ENCODE measurements at places on chromosomes 3 and 15.
A peak's percentile ranks its signal among the peaks of the same experiment; 100 is the strongest.

GRCh38 chr3:171257251-171258203 is 202.7 kb downstream of the TNIK start:
- H3K4me3 ChIP-seq = no peak overlapping the region
- DNase-seq = no peak
- no peaks in the 10 kb centered on the region for H3K4me1 ChIP-seq

GRCh38 chr3:38649500-38650247 is at the start of gene SCN5A:
Gene SCN5A (minus strand): TSS chr3:38649687. CDS start chr3:38633307, 16,380 bp downstream.
- peak; percentile 43 for DNase-seq
- H3K27ac ChIP-seq = no peak within 1 kb of the TSS
- no peaks in the 10 kb centered on the region for H3K27me3 ChIP-seq
- H3K4me1 ChIP-seq = peaks cover 4% of the 10 kb centered on the region
- H3K4me3 ChIP-seq = peak within 1 kb of the TSS; percentile 11

GRCh38 chr3:26102376-26102775 is 312.5 kb downstream of the OXSM start:
- no peak overlapping the region for H3K4me3 ChIP-seq
- no peak for DNase-seq
- no peaks in the 10 kb centered on the region for H3K27me3 ChIP-seq
- H3K27ac ChIP-seq = no peak overlapping the region
- H3K4me1 ChIP-seq = no peaks in the 10 kb centered on the region
- no peaks in the 10 kb centered on the region for H3K36me3 ChIP-seq

GRCh38 chr3:105830836-105831235 is 38.0 kb downstream of the CBLB start:
- H3K36me3 ChIP-seq = no peaks in the 10 kb centered on the region
- no peak overlapping the region for H3K4me3 ChIP-seq
- no peaks in the 10 kb centered on the region for H3K27me3 ChIP-seq
- no peak overlapping the region for H3K27ac ChIP-seq
- peaks cover 7% of the 10 kb centered on the region for H3K4me1 ChIP-seq
- DNase-seq = no peak

GRCh38 chr3:21024563-21024962 is 726.4 kb downstream of the ZNF385D start:
- no peaks in the 10 kb centered on the region for H3K27me3 ChIP-seq
- DNase-seq = no peak
- no peak overlapping the region for H3K27ac ChIP-seq
- H3K4me3 ChIP-seq = no peak overlapping the region
- no peaks in the 10 kb centered on the region for H3K4me1 ChIP-seq

GRCh38 chr15:61680260-61681037 is 379.8 kb downstream of the VPS13C start:
- no peaks in the 10 kb centered on the region for H3K36me3 ChIP-seq
- H3K4me1 ChIP-seq = no peaks in the 10 kb centered on the region

DNA sequence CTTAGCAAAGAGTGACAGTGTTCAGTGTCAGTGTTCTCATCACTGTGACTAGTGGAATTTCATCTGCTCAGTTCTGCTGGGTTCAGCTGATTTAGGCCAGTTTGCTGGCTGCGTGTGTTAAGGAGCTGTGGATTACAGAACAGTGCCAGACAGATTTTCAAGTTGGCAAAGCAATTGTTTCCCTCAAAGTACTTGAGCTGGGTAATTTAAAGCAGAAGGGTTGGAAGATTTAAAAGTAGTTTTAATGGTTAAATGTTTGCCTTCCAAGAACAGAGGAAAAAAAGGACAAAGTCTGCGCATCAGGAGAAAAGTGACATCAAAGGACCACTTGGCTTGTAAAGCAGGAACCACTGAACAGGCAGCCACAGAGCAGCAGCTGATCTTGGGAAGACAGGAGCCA is 8.7 kb downstream of the ESYT3 start:
- H3K4me3 ChIP-seq = no peak overlapping the region
- H3K27ac ChIP-seq = no peak overlapping the region
- DNase-seq = no peak
- no peaks in the 10 kb centered on the region for H3K27me3 ChIP-seq
- no peaks in the 10 kb centered on the region for H3K4me1 ChIP-seq

- no peaks in the 10 kb centered on the region for H3K4me1 ChIP-seq
- H3K36me3 ChIP-seq = no peaks in the 10 kb centered on the region
- no peak for DNase-seq
- H3K27ac ChIP-seq = peak overlapping the region; percentile 62
Measured at GRCh38 chr15:57506422-57506821, 85.3 kb upstream of the MYZAP start.

GRCh38 chr3:23873941-23874340 is 42.8 kb downstream of the NKIRAS1 start:
- H3K27me3 ChIP-seq = no peaks in the 10 kb centered on the region
- no peaks in the 10 kb centered on the region for H3K36me3 ChIP-seq
- no peak for DNase-seq
- H3K4me3 ChIP-seq = no peak overlapping the region
- H3K27ac ChIP-seq = no peak overlapping the region
- peaks cover 12% of the 10 kb centered on the region for H3K4me1 ChIP-seq

- H3K4me1 ChIP-seq = no peaks in the 10 kb centered on the region
- H3K27me3 ChIP-seq = no peaks in the 10 kb centered on the region
- H3K4me3 ChIP-seq = peak overlapping the region; percentile 54
- H3K27ac ChIP-seq = peak overlapping the region; percentile 44
- H3K36me3 ChIP-seq = no peaks in the 10 kb centered on the region
Measured at GRCh38 chr3:61250784-61251173, 473 bp downstream of the FHIT start.

- peaks cover 4% of the 10 kb centered on the region for H3K4me1 ChIP-seq
- no peaks in the 10 kb centered on the region for H3K27me3 ChIP-seq
- H3K27ac ChIP-seq = peak overlapping the region; percentile 95
- no peak for DNase-seq
- peak overlapping the region; percentile 66 for H3K4me3 ChIP-seq
- no peaks in the 10 kb centered on the region for H3K36me3 ChIP-seq
Measured at GRCh38 chr3:25429361-25430286, 1.6 kb downstream of the RARB start.

DNA sequence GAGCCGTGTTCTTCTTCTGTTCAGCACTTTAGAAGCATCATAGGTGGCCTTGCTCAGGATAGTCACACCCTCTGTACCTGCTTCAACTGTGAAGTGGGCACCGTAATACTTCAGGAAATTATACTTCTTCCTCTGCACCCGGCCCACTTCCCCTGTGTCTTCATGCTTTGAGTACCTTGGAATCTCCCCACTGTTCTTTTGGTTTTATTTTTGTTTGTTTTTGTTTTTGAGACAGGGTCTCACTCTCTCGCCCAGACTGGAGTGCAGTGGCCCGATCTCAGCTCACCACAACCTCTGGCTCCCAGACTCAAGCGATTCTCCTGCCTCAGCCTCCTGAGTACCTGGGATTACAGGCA is 1.7 kb downstream of the P2RY14 start:
- H3K4me3 ChIP-seq = no peak overlapping the region
- DNase-seq = no peak
- H3K27me3 ChIP-seq = no peaks in the 10 kb centered on the region
- no peaks in the 10 kb centered on the region for H3K36me3 ChIP-seq
- no peak overlapping the region for H3K27ac ChIP-seq

GRCh38 chr3:10445561-10446175 is 59.7 kb downstream of the ATP2B2 start:
- no peak for DNase-seq
- H3K4me3 ChIP-seq = no peak overlapping the region
- H3K27ac ChIP-seq = no peak overlapping the region
- H3K27me3 ChIP-seq = no peaks in the 10 kb centered on the region
- H3K36me3 ChIP-seq = no peaks in the 10 kb centered on the region

GRCh38 chr15:56744701-56745683 is 11.7 kb upstream of the ZNF280D start:
- no peak overlapping the region for H3K27ac ChIP-seq
- no peak overlapping the region for H3K4me3 ChIP-seq

DNA sequence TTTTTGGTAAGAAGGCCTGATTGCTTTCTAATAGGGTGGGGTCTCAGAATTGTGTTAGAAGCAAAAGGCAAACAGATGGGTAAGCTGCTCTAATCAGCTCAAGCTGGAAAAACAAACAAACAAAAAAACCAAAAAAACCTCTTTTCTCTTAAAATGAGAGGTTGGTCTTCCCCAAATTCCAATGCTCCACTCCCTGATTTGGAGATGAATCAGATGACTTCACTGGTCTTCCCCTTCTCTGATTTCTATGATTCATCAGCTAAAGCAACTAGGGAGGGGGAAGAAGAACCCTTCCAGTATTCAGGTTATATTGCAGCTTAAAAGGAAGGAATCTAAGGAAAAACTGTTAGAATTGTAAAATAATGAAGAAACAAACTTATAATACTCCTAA is 9.6 kb upstream of the ANXA2 start:
- no peak overlapping the region for H3K4me3 ChIP-seq
- no peaks in the 10 kb centered on the region for H3K4me1 ChIP-seq

GRCh38 chr15:27358751-27359434 is 387.9 kb downstream of the GABRG3 start:
- no peak for DNase-seq
- no peaks in the 10 kb centered on the region for H3K4me1 ChIP-seq
- H3K4me3 ChIP-seq = no peak overlapping the region
- H3K27ac ChIP-seq = no peak overlapping the region
- H3K27me3 ChIP-seq = no peaks in the 10 kb centered on the region

- H3K4me3 ChIP-seq = no peak overlapping the region
- H3K27me3 ChIP-seq = no peaks in the 10 kb centered on the region
- H3K4me1 ChIP-seq = no peaks in the 10 kb centered on the region
- no peaks in the 10 kb centered on the region for H3K36me3 ChIP-seq
- no peak overlapping the region for H3K27ac ChIP-seq
- DNase-seq = no peak
Measured at GRCh38 chr3:41330465-41330864, 131.2 kb downstream of the CTNNB1 start.

DNA sequence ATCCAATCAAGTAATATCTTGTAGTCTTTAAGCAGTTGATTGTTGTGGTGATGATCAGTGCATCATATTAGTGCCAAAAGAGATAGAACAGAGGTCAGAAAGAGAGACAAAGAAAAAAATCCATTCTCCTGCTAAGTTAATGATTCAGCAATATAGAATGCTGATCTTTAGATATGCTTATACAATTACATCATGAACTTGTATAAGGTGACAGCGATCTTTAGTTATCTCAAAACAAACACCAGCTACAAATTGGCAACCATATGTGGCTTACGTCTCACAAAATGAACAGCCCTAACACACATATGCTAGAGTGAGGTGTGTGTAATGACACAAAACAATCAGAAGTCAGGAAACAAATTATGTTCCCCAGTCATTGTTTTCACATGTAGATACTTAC is 12.5 kb downstream of the LSAMP start:
- no peaks in the 10 kb centered on the region for H3K27me3 ChIP-seq
- no peak overlapping the region for H3K27ac ChIP-seq
- no peaks in the 10 kb centered on the region for H3K36me3 ChIP-seq
- no peak overlapping the region for H3K4me3 ChIP-seq
- no peak for DNase-seq
- no peaks in the 10 kb centered on the region for H3K4me1 ChIP-seq

GRCh38 chr3:115248274-115248673 is 101.2 kb upstream of the ZBTB20 start:
- DNase-seq = no peak
- no peaks in the 10 kb centered on the region for H3K4me1 ChIP-seq
- no peak overlapping the region for H3K27ac ChIP-seq
- H3K27me3 ChIP-seq = no peaks in the 10 kb centered on the region

DNA sequence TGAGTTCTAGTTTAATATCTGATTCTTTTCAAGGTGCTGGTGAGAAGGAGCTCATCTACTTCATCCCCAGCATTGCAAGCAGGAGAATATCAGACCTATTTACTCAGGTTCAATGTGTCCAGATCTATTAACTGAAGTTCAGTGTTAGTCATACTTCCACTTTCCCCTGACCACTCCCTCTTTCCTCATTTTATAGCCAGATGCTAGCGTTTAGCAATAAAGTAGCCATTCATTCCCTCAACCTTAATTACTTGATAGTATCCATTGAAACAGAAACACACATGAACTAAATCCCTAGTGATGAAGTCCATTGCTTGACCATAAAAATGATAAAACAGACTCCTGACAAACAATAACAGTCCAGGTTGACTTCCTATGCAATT is 60.0 kb downstream of the RPL22L1 start:
- H3K27ac ChIP-seq = peak overlapping the region; percentile 43
- no peaks in the 10 kb centered on the region for H3K27me3 ChIP-seq
- no peak for DNase-seq
- H3K4me1 ChIP-seq = no peaks in the 10 kb centered on the region

DNA sequence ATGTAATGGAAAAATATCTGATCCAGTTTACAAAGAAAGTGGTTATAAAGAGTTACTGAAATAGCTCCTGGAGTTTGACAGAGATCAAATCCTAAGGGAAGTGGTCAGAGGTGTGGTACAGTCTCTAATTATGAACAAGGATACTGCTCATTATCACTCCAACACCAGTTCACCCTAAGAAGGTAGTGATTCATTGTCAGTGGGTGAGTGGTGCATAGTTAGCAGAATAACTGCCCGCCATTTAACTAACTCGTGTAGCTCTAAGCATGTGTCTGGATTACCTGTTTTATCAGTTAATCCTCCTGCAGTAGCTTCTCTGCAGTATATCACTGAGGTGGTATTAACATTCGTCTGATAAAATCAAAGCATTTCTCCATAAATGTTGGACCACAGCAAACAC is 700.1 kb downstream of the NLGN1 start:
- no peaks in the 10 kb centered on the region for H3K36me3 ChIP-seq
- no peaks in the 10 kb centered on the region for H3K27me3 ChIP-seq
- H3K27ac ChIP-seq = no peak overlapping the region

DNA sequence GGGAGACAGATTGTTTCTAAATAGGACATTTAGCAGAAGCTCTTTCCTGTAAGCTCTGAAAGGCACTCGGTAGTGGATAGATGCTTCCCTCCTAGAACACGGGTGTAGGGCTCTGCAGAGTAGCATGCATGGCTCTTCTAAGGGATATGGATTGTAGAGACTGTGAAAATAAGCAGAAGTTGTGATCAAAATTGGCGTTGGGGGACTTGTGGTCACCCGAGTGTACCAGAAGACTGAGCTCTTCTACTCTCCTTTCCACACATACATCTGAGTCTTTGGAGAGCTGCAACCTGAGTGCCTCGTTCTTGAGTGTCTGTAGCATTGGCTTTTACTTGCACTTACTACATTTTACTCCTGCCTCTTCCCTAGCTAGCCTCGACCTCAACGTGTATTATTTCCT is 197.7 kb downstream of the LPP start:
- no peaks in the 10 kb centered on the region for H3K4me1 ChIP-seq
- H3K27me3 ChIP-seq = no peaks in the 10 kb centered on the region
- no peak overlapping the region for H3K27ac ChIP-seq
- H3K36me3 ChIP-seq = no peaks in the 10 kb centered on the region
- no peak for DNase-seq
- H3K4me3 ChIP-seq = no peak overlapping the region

DNA sequence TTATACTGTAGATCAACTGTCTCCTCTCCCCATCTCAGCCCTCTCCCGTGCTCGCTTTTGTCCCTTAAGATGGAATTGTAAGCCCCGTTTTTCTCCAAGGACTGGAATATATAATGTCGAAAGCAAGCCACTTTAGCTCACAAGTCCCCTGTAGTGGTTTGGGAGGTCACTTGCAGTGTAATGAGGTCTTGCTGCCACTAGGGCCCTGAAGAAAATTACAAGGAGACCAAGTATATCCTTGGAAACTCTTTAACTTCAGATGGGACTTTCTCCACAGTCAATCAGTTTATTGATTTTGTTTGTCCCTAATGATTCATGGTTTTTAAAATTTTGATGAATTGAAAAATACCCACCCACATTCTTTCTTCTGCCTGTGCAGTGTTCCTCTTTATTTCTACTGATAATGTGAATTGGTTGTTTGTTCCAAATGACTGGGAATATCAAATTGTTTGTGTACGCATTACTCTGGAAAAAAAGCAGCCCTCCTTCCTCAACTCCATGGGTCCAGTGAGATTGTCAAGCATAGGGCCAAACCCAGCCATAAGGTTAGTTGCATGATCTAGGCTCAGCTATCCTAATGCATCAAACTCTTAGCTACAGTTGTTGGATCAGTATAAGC is 294.8 kb downstream of the MCTP2 start:
- no peak for DNase-seq
- H3K36me3 ChIP-seq = no peaks in the 10 kb centered on the region
- H3K4me1 ChIP-seq = no peaks in the 10 kb centered on the region
- no peak overlapping the region for H3K27ac ChIP-seq
